Skin of body (tissue), 3 donors: ENCODE measurements at places on chromosomes 3 and 15. TPM values are rescaled to one million over a fixed set of nuclear protein-coding genes. Genes with fewer than 3 reads are reported as not detected.

DNA sequence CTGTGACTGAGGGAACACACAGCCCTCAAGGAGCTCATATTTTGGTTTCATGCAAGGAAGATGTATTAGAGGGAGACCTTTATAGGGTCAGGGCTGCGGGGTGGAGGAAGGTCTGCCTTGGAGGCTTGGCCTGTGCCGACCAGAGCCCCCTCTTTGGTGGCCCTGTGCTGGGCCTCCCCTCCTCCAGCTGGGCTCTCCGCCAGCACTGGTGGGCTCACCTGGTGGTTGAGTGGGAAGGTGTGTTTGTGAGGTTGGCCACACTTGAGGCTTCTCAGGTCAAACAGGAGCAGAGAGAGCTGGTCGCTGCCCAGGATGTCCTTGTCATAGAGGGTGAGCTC, 2.6 kb downstream of the PLA2G4F start:
- no peak for DNase-seq

DNA sequence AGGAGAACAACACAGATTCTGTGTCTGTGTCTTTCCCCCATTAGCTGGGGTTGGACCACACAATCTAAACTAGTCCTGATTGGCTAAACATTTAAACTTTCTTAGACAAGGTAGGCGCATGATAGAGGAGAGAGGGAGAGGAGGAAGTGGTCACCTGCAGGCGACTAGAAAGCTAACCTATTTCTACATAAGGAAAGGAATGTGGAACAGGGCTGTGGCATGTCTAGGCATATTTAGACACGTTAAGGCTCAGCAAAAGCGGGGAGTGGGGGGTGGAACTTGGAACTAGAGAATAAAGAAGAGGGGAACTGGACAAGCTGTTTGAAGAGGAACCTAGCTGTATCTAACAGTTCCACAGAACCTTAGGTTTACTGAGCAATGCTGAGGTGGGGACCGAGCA, 12.8 kb downstream of the LRRC28 start:
- no peak for DNase-seq

- DNase-seq, result no peak
Measured at GRCh38 chr3:124793054-124793739, 62.9 kb downstream of the UMPS start.

DNA sequence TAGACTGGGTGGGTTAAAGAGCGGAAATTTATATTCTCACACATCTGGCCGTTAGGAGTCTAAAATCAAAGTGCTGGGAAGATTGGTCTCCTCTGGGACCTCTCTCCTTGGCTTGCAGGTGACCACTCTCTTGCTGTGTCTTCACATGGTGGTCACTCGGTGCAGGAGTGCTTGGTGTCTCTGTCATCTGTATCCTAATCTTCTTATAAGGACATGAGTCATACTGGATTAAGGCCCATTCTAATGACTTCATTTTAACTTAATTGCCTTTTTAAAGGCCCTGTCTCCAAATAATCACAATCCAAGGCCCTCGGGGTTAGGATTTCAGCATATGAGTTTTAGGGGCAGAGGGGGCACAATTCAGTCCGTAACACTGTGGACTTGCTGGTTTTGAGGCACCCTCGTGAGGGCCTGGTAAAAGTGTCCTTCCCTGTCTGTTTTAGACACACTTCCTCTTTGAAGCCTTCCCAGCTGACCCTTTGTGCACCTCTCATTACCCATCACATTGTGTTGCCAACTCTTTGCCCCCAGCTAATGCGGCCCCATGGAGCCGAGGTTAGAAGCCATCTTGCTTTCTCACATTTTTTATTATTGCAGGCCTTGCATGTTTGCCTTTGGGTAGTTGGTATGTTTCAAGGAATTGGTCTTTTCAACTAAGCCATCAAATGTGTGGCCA, 3.2 kb downstream of the XYLB start:
- no peak for DNase-seq

GRCh38 chr3:190694335-190695001, 168.0 kb downstream of the GMNC start:
- no peak for DNase-seq

GRCh38 chr3:100852840-100853239, 140.4 kb downstream of the ABI3BP start:
- DNase-seq, result no peak

CLDN11 gene
- total RNA-seq, result 8.5 TPM
